ENCODE measurements at places on chromosomes 5 and 9. TPM values are rescaled to one million over a fixed set of nuclear protein-coding genes. Genes with fewer than 3 reads are reported as not detected.

TAF11L10 gene
- not detected for total RNA-seq

- no peak for DNase-seq
Observed at GRCh38 chr9:122119166-122119521, 26.0 kb upstream of the TTLL11 start.

CEP120 gene
- total RNA-seq, result 25.6 TPM

GRCh38 chr5:156174225-156174624 lies 152.7 kb upstream of the SGCD start:
- no peak for DNase-seq

- no peak for DNase-seq
Observed at GRCh38 chr5:98977723-98978122, 48.9 kb upstream of the CHD1 start.
